Substantia nigra (tissue), 51 donors: ENCODE measurements at places on chromosomes 5 and 9.

GRCh38 chr9:8183618-8184017 is 384.0 kb upstream of the DMAC1 start:
- no peak for DNase-seq

DNA sequence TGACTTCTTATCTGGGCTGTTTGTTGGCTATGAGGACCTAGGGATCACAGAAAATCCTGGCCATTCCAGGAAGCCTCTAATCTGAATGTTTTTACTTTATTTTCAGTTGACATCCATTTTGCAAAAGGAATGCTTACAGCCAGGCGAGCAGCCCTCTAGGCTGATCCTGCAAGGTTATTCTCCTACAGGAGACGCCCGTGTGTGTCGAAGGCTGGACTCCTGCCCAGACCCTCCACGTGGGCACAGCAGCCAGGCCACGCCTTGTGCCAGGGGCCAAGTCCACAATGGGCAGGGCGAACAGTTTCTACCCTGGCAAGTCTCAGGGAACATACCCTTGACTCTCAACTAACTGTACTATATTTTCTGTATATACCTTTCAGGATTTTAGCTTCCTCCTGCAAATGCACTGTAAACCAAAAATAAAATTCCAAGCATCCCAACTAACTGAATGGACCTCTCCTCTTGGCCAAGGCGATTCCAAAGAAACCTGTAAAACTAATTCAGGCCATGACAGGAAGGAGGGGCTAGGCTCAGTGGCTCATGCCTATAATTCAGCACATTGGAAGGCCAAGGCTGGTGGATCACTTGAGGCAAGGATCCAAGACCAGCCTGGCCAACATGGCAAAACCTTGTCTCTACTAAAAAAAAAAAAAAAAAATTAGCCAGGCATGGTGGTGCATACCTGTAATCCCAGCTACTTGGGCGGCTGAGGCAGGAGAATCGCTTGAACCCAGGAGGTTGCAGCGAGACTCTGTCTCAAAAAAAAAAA is 5.7 kb downstream of the CMBL start:
- peak; percentile 37 for DNase-seq

DNA sequence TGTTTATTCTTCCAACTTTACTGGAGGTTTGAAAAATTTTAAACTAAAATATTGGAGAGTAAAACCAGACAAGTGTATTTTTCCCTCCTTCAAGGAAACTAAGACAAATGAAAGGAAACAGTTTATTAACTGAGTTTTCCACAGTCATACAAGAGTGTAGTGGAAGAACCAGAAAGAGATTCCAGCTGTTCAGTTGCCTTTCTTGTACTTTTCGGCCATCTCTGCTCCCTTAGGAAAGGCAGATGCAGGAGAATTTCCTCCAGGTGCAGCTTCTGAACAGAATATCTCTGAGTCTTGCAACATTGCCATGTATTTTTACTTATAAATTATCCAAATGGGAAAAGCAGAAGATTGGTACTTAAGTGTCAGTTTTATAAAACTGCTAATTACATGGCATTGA is 217.1 kb downstream of the MAST4 start:
- DNase-seq: no peak

- DNase-seq: peak; percentile 72
These were observed 64.2 kb downstream of the KLF4 start for GRCh38 chr9:107425101-107426025.

GRCh38 chr5:139293202-139293506 is 386 bp upstream of the MATR3 start:
- DNase-seq: no peak

DNA sequence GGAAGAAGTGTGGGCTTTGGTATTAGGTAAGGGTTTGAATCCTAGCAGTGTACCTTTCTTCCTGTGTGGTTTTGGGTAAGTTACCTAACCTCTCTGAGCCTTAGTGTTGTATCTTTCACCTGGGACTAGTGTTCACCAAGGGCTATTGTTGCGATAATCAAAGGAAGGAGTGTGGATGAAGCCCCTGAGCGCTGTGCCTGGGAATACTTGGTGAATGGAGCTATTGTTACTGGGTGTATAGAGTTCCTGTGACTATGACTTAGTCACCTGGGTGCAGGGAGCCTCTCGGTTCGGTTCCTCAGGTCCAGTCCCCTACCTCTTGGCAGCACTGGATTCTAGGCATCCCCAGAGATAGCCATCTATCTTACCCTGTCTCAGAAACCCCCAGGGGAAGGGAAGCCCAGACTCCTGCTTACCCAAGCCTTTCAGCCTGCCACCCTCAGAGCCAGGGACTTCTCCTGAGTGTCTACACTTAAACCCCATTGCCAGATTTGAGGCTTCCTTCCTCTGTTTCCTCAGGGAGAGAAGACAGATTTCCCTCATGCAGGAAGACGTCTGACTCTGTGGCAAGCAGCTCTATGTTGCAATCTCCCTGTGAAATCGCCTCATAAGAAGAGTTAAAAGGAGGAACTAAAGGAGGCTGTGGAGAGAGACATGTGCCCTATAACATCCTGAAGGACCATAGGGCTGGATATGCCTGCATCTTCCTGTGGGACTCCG is 181.0 kb upstream of the PITX1 start:
- no peak for DNase-seq

DNA sequence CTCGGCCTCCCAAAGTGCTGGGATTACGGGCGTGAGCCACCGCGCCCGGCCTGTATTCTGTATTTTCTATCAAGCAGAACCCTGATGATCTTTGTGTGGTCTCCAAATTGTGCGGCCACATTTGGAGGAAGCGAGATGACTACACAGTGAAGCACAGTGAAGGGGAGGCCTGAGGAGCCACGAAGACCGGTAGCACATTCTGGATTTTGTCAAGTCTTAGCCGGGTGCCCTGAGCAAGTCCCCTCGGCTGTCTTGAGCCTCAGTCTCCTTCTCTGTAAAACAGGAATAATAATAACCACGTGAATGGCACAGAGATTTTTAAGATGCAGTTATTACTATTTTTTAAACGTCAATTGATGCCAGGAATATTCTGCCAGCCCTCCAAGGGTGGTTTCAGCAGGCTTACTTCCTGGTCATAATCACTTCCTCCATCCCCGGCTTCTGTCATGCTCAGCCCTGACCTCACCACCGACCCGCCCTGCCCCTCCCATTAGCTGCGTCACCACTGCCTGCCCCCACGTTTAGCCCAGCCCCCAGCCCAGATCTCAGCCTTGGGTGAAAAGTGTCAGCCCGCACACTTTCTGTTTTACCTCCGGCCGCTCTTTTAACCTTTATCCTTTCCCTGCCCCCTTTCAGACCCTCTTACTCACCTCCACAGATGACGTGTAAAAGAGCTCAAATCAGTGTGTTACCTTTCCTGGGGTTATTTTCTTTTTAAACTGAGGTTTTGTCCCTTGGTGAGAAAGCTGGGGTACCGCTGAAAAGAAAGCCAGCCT is 27.0 kb upstream of the ERGIC1 start:
- no peak for DNase-seq

DNA sequence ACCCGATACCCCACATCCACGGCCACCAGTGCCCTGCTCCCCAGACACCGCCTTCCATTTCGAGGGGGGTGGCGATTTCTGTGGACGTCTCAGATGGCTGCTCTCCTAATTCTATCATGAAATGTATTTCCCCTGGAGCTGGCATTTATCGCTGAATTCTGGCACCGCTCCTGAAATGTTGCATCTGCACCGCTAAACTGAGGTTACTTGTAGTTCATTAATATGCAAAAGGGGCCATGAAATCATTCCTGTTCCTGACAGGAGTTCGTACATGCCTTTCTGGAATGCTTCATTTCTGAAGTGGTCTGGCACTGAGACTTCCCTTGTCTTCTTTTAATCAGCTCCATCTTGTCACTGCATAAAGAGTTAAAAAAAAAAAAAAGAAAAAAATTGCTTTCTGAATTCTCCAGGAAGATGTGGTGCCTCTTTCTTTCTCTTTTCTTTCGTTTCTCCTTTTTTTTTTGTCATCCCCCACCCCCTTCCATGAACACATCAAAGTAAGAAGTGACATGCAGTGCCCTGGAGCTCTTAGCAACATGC is 97.7 kb upstream of the SMARCA2 start:
- no peak for DNase-seq

GRCh38 chr5:93580063-93580926 is 724 bp downstream of the NR2F1-AS1 start:
- no peak for DNase-seq

DNA sequence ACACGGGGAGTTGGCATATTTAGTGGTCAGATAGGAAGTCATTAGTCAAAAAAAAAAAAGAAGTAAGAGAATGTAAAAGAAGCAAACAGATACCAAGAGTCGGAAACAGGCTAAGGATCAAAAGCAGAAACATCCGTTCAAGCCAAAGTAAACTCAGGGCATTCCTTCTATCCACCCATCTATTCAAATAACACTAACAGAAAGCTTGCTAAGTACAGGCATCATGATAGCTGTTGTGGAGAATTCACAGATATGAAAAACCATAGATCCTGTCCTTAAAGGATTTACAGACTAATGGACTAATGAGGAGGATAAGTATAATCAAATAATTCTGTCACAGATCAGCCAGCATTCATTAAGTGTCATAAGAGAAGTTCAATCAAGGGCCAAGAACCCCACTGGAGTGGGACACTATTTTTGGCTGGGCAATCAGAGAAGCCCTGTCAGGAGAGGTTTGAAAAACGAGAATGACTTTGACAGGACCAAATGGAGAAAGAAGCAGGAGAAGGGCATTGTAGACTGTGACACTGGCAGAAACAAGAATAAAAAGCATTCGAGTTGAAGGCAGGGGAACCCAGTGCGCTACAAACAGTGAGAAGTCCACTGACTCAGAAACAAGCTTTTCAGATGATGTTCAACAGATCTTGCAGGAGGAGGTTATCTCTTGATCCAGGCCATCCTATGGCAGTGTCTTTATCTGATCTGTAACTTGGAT is 154.2 kb upstream of the TSLP start:
- DNase-seq: no peak

GRCh38 chr9:36416890-36417289 is 16.8 kb upstream of the RNF38 start:
- DNase-seq: no peak

- no peak for DNase-seq
These were observed 386.5 kb downstream of the GADD45G start for GRCh38 chr9:89991204-89991790.

GRCh38 chr5:144460600-144460999 is 289.9 kb downstream of the KCTD16 start:
- DNase-seq: no peak

- no peak for DNase-seq
These were observed 1526.4 kb upstream of the NUDT12 start for GRCh38 chr5:105088961-105089360.

GRCh38 chr9:69768716-69769115 is 8.9 kb upstream of the PTAR1 start:
- DNase-seq: no peak

DNA sequence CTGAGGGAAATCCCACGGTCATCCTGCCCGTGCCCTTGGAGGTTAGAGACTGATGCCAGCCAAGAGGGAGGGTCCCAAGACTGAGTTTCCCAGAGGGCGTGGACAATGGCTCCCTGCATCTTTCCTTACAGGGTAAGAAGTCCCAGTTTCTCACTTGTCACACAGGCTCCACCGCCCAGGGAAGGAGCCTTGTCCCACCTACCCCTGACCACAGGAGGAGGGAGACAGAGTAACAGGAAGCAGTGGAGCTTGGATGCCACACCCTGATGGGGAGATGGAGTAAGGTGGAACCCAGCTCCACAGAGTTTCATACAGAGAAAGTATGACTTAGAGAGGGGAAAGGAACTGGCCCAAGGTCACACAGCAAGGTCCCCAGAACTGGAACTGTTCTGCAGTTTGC is 9.4 kb upstream of the CD74 start:
- no peak for DNase-seq

GRCh38 chr9:69089082-69089481 is 53.5 kb downstream of the FXN start:
- DNase-seq: no peak

DNA sequence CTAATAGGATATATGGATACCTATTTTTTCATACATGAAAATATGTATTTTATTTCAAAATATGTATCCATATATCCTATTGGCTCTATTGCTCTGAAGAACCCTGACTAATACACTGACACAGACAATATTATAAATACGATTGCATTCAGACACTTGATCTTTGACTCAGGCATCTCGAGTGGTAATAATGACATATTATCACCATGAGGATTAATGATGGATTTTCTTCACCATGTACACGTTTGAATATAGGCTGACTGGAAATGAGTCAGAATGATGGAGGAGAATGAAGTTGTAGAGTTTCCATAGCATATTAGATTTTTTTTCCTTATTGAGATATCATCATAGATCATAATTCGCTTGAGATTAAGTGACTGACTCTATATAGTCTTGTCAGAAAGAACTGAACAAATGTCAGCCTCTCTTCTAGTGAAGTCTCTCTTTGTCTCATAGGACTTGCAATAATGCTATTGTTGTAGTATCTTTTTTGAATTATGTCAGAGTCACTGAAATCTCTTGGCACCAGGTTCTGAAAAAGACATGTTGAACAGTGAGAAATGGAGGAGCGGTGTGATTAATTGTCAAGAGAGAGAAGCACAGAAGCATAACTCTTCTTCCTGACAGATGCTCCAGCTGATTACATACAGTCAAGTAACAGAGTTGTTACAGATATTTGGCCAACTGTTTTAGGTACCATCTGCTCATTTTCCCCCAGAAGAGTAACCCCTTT is 41.4 kb upstream of the SLCO6A1 start:
- no peak for DNase-seq

DNA sequence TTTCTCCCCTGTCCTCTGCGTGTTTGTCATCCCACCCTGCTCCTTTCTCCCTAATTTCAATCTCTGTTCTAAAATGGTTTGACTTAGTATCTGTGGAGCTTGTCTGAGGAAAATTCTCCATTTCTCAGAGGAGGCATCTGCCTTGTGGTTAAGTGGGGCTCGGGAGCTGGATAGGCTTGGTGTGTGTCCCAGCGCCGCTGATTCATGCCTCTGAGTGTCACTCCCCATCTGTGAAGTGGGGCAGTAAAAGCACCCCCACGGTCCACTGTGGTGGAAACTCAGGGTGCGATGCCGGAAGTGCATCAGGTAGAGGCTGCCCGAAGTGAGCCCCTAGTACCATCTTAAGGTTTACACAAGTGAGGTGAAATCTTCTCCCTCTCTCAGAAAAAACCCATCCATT is 37.6 kb downstream of the LRSAM1 start:
- DNase-seq: no peak

DNA sequence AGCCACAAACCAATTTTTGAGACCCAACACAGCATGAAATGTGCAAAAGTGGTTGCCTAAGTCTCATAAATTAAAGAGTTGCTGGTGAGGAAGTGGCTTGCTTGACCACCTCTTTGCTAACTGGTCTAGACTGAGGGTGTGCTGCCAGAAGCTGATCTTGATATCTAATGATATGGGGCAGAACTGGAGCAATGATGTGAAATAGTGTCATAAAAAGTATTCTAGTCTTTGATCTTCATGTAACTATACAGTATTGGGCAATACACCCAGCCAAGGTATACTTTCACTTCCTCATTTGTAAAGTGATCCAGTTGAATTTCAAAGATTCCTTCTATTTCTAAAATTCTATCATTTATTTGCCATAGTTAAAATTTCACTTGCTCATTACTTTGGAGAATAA is 5.9 kb upstream of the YTHDC2 start:
- no peak for DNase-seq

- no peak for DNase-seq
These were observed 108.2 kb upstream of the IFNE start for GRCh38 chr9:21590058-21590996.

GRCh38 chr9:121984726-121985402 is 108.2 kb downstream of the TTLL11 start:
- no peak for DNase-seq

GRCh38 chr5:95050708-95051107 is 234.2 kb downstream of the MCTP1 start:
- no peak for DNase-seq
